Inflammatory macrophage treated with lipopolysaccharide for 1 hour (primary cell): ENCODE measurements at places on chromosomes 5 and 9.

DNA sequence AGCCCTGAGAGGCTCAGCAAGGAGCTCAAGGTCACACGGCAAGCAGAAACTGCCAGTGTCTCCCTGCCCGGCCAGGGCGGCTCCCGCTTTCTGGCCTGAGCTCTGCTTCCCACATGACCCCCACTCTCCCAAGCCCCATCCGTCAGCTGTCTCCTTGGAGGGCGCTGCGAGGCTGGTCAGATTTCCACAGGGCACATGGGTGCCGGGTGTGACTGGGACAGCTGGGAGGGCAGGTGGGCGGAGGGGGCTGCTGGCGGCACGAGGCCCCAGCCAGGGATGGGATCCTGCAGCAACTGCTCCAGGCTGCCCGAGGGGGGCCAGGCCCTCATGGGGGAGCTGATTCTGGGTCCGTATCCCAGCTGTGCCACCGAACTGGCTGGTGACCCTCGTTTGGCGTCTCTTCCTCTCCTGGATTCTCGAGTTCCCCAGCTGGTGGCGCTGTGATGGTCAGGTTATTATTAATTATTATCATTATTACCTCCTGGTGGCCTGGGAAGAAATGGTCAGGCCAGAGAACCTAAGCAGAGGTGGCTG is 12.9 kb upstream of the WDR38 start:
- no peak for DNase-seq

- no peak for DNase-seq
These were observed 124.8 kb downstream of the MVB12B start for GRCh38 chr9:126451316-126451885.

DNA sequence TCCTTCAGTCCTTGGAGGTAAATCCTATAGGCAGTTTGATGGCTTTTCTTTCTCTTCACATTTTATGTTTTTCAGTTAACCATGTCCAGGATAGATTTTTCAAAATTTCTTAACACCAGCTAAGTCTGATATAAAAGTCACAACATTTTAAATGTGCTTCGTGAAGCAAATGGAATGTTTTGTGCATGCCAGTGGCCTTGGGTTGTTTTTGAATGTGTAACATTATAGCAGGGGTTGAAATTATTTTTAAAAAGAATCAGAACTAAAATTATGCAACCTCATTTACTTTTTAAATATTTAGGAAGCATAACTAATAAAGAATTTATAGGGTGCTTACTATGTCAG is 201.1 kb downstream of the ARHGEF28 start:
- DNase-seq: no peak

DNA sequence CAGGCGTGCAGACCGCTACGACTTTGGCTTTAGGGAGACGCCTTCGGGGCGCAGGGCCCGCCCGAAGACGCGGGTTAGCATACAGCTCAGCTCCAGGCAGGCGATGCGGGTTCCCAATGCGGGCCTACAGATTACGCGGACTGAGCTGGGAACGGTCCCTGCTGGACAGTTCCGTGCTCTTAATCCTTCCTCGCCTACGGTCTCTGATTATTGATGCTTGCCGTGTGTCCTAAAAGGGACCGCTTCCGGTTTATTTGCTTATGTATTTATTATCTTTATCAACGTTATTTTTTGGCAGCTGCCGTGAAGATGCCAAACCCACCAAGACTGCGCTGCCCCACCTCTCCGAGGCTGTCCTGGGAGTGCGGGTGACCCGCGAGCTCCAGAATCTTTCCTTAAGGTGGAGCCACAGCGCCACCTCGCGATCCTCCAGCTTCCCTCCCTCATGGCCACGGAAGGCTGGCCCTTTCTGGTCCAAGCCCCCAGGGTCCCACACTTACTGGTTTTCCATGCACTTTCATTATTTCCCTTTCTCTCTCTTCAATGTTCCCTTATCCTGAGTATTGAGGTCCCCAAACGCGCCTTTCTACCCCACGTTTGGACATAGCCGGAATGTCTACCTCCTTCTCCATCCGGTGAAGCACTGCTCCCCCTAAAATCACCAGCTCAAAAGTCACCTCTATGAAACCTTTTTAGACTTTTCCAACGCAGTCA is 7.0 kb upstream of the EBF1 start:
- DNase-seq: peak; percentile 33

DNA sequence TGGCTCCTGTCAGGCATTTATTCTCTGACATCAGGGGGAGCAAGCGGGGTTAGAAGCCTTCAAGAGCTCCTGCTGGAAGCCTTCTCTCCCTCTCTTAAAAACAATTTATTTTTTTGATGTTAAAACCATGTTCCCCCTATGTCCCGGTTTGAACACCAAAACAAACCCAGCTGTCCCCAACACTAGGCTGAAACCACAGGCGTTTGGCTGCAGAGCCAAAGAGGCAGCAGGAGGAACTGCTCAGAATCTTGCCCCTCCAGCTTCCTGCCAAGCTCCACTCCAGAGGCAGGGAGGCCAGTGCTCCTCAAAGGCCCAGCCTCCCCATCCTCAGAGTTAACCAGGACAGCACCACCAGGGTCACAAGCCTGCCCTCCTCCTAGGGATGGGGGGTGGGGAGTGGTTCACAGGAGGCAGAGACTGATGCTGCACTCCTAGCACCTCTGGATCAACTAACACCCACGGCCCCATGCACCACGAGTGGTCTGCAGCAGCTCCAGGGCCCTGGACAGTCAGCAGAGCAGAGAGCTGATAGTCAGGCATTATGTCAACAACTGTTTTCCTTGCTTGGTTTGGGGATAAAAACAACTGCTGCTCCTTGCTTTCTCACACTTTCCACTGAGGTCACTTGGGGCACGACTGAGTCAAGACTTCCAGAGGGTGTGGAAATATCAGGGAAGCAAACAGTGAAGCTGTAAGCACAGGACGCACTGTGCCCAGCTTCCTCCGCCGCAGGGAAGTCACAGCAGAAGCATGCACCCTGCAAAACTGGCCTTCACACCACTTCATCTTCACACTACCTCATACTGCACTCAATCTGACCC is 96.5 kb upstream of the ADRA1B start:
- no peak for DNase-seq

- DNase-seq: no peak
These were observed 39.5 kb downstream of the ADAMTS12 start for GRCh38 chr5:33852319-33852718.

- no peak for DNase-seq
These were observed 19.2 kb downstream of the ZNF354C start for GRCh38 chr5:179079165-179079987.

- DNase-seq: no peak
These were observed 48.0 kb downstream of the LMX1B start for GRCh38 chr9:126661521-126662251.

DNA sequence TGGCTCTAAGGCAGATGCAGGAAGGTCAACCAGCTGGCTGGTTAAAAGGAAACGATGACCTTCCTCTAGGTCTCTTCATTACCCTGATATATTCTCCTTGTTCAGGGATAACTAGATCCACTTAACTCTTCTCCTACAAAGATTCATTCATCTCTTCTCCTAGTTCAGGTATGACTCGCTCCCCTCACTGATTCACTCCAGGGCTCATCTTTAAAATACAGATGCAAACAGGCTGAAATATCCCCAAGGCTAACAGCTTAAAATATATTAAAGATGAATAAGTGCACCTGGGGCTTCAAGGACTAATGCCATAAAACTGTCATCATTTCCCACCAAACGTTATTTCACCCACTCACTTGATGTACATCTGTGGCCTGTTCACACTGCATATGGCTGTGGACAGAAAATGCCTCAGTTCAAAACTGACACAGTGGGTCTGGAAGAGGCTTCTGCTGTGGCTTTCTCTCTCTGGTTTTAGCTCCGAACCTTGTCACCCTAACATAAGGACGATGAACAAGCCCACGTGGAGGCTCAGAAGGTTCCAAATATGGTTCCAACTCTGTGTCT is 366.9 kb downstream of the DEPDC1B start:
- no peak for DNase-seq

- DNase-seq: peak; percentile 65
These were observed 47.7 kb upstream of the FCN1 start for GRCh38 chr9:134965411-134965810.

GRCh38 chr5:146003852-146004251 is 67.5 kb downstream of the SH3RF2 start:
- no peak for DNase-seq

GRCh38 chr5:131212471-131213021 is 41.8 kb downstream of the LYRM7 start:
- peak; percentile 45 for DNase-seq

DNA sequence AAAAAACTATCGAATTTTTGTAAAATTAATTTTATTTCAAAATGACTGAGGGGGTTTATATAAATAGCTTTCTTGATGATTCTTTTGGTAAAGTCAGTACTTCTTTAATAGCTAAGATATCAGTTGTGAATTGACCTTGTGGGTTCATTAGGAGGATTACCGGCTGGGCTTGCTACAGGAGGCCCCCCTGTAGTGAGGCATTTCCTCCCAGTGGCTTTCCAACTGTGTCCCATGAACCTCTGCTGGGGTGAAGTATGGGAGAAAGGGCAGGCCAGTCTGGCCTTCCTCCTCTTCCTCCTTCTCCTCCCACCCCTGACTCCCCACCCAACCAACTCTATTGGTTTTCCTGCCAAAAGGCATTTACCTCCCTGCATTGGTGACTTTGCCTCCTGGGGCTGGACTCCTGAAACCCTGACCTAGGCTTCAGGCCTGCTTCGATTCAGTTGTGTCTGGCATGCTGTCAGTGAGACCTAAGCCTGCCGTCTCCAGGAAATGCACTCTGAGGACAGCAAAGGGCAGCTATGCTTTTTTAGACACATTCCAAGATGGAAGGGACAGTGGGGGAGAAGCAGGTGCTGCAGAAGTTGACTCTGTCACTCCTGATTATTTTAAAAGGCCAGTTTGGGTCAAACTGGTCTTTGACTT is 144.8 kb downstream of the HSPA4 start:
- no peak for DNase-seq

GRCh38 chr5:53369681-53370080 is 110.7 kb upstream of the FST start:
- DNase-seq: no peak

DNA sequence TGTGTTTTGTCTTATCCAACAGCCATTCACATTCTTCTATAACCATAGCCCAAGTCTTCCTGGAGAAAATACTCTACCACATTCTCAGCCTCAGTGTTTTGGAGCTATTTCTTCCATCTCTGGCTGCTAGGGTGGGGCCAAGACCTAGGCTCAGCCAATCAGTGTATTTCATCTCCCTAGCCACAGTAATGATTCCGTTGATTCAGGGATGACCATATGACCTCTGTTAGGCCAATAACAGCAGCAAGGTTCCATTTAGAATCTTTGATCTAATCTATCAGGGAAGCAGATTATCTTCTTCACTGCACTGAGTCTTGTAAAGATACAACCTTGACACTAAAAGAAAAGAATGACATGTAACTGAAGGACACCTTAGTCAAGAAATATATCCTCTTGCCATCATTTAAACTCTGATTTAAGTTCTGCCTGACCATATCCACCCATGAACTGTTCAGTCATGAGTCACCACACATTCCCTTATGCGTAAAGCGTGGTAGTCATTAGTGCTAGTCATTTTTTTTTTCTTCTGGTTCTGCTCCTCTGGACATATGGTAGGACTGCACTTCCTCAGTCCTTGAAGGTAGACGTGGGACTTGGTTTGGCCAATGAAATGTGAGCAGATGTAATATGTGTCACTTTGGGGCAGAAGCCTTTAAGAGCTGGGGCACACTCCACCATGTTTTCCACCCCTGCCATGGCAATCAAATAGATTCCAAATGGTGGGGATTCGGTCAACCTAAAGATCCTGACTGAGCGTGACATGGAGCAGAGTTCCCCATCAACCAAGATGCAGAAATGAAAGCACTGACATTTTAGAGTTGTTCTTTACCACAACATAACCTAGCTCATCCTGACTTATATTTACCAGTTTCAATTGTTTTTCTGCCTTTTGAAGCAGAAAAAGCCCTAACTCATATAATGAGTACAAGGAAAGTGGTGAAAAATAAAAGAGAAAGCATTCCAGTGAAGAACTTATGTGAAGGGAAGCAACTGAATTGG is 12.7 kb upstream of the PRELID2 start:
- DNase-seq: no peak

DNA sequence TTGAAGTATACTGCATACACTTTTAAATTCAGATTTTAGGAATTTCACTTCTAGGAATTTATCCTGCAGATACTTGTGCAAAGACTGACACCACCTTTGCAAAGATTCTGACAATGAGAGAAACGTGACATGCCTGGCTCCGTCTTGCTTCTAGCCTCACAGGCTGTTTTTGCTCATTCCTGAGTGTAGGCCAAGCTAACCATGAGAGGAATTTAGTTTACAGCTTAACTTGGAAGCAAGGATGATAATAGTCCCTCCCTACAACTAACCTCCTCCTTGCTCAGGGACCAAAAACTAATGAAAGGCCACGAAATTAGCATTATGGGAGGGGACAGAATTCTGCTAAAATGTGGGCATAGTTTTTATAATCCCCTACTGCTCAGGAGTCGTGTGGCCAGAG is 31.1 kb downstream of the C5orf22 start:
- DNase-seq: no peak

- DNase-seq: no peak
These were observed 15.3 kb downstream of the PPP1R2B start for GRCh38 chr5:156865427-156865826.

DNA sequence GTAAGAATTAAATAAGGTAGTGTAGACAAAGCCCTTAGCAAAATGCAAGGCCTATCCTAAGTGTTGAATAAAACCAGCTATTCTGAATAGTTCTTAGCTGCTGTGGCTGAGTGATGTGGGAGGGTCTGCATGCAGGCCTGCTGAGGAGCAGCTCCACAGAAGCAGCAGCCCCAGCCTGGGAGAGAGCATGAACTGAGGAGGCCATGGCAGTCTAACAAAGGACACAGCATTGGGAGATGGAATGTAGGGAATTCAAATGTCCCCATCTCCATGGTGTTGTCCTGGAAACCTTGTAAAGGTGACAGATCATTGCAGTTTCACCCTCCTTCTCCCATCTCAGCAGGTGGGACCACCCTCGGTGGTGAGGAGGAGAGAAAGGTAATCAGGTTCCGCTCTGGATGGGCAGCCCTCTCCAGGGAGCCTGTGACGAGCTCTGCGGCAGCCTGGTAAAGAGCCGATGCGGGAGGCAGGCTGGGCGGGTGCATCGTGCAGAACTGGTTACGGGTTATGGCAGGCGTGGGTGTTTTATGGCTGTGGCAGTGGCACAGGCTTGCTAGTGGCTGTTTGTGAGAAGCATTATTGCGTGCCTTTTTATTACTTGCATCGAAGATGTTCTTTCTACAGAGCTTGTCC is 199.9 kb upstream of the GLRA1 start:
- DNase-seq: no peak

GRCh38 chr5:8522646-8523045 is 653.7 kb downstream of the MTRR start:
- no peak for DNase-seq

GRCh38 chr5:122312591-122313406 is 762 bp downstream of the SNCAIP start:
- no peak for DNase-seq

DNA sequence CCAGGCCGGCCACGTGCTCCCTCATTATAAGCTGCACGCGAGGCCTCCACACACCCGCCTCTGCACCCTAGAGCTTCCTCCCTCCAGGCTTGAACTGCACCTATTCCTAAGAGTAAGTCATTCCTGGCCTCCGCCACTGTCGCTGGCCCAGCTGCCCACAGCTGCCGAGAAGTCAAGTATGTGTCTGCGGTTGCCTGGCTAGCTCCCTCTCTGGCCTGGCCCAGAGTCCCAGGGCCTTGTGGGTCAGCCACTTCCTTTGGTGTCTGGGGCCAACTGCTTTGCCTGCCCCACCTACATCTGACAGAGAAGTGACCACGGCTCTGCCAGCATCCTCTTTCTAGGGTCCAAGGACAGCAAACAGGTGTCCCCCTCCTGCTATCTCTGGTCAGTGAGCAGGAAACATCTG is 18.3 kb downstream of the ABO start:
- no peak for DNase-seq

- DNase-seq: no peak
These were observed 329.6 kb upstream of the RGMB start for GRCh38 chr5:98443881-98444280.
